ENCODE measurements at places on chromosomes 4 and X. TPM values are rescaled to one million over a fixed set of nuclear protein-coding genes. Genes with fewer than 3 reads are reported as not detected.

DNA sequence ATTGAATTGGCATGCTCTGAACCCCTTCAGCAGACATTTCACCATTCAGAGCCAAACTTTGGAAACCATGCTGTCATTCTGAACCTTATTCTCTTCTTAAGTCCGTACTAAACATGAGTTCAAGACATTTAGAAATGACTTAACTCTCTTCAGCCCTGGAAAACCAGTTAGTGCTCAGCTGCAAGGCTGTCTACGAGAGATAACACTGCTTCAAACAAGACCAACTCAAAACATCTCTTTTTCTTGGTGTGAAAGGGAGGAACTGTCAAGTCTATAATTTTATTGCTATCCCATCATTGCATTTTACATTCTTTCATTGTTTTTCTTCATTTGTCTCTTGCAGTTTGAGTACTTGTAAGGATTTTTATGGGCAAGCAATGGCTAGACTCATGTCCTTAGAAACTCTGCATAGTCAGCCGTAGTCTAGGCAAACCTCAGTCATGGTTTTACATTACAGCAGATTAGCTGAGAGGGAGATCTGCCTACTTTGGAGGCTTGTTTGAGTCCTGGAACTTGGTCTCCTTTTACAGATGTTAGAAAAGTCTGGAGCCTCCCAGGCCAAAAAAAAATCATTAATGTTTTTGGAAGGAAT is 120.6 kb upstream of the JADE1 start:
- H3K36me3 ChIP-seq = no peaks in the 10 kb centered on the region
- no peak overlapping the region for H3K27ac ChIP-seq
- H3K4me3 ChIP-seq = no peak overlapping the region
- DNase-seq = no peak

Gene PASD1
- not detected for total RNA-seq

Gene RNF212
- 1.3 TPM for total RNA-seq

DNA sequence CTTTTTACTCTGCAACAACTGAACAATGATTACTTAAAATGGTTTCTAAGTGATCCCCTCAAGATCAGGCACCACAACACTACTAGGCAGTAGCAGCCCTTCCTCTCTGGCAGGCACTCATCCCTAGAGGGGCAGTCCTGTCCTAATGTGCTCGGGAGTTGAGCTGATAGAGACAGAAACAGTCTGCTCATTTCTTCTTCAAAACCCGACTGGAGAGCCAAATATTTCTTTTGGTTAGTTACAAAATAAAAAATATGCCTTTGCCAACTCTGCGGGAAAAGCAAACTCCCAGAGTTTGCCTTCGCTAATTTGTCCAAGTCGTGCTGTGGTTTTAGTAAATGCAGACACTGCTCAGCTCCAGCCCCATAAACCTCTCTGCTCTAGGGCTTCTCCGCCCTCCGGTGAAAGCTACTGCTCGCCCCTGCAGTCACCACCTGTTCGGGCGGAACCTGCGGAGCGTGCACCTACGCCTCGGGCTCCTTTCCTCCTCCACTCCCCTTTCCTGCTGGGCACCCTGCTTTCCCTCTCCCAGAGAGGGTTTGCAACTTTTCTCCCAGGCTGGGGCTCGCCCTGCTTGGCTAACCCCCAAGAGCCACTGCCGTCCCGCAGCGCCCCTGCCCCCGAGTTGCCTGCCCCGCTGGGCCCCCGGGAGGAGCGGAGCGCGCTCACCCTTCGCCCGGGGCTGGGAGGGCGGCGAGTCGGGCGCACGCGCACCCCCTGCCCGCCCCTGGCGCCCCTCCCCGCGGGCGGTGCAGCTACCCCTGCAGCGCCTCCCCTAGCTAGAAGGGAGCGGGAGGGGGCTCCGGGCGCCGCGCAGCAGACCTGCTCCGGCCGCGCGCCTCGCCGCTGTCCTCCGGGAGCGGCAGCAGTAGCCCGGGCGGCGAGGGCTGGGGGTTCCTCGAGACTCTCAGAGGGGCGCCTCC is at the start of gene NPNT:
TSS of gene NPNT (plus strand) at position 812 of the 923 bp plus-strand sequence. CDS start 182 bp downstream, outside the sequence.
- peak within 1 kb of the TSS; percentile 61 for H3K4me3 ChIP-seq
- peak within 1 kb of the TSS; percentile 38 for H3K27ac ChIP-seq
- peaks cover 37% of the 10 kb centered on the region for H3K4me1 ChIP-seq
- peaks cover 23% of the 10 kb centered on the region for H3K27me3 ChIP-seq
- H3K36me3 ChIP-seq = no peaks in the 10 kb centered on the region
- no peak for DNase-seq

DNA sequence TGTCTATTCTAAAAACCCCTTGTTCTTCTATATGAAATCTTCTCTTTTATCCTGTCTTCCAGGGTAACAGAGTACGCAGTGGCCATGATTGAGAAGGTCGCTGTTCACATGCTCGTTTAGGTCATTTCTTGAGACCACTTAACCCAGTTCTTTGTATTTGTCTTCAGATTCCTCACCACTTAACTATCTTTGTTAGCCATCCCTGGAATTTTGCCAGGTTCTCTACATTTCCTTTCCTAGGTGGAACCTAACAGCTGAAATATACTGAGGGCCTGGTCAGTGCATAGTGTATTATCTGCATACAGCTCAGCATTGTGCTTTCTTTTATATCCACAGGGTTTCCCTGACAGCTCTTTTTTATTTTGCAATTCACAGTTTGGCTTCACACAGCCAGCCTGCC is 148.9 kb upstream of the GALNT7 start:
- no peaks in the 10 kb centered on the region for H3K27me3 ChIP-seq
- no peak for DNase-seq
- peaks cover 7% of the 10 kb centered on the region for H3K4me1 ChIP-seq

DNA sequence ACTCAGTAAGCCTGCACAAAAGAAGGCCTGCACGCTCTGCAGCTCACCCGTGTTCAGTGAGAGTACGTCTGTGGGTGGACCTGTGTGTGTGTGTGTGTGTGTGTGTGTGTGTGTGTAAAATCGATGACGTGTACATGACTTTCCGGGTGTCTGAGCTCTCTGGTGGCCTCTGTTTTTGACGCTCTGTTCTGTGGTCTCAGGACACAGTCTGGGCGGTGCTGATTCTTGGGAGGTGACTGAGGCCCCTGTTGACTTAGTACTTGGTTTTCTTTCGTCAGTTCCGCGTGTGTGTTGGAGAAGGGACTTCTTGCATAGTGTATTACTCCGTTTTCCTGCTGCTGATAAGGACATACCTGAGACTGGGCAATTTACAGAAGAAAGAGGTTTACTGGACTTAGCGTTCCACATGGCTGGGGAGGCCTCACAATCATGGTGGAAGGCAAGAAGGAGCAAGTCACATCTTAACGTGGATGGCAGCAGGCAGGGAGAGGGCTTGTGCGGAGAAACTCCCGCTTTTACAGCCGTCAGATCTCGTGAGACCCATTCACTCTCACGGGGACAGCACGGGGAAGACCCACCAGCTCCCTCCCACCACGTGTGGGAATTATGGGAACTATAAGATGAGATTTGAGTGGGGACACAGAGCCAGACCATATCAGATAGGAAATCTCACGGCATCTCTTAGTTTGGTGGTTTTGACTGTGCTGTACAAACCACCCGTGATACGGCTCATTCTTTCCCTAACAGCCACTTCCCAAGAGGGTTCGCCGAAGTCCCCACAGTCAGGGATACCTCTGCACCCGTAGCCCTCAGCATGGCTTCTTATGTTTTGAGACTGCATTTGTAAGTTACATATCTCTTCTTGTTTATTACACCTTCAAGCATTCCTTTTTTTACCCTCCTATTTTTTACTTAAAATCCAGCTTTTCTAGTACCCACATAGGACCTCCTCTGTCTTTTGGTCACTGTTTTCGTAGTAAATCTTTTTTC is 24.5 kb downstream of the UVSSA start:
- H3K36me3 ChIP-seq = peaks cover 85% of the 10 kb centered on the region
- H3K27ac ChIP-seq = no peak overlapping the region
- no peaks in the 10 kb centered on the region for H3K27me3 ChIP-seq
- H3K4me3 ChIP-seq = no peak overlapping the region
- no peak for DNase-seq

GRCh38 chr4:190018201-190018920 is 8.7 kb downstream of the FRG2 start:
- H3K36me3 ChIP-seq = no peaks in the 10 kb centered on the region
- H3K27me3 ChIP-seq = peaks cover 77% of the 10 kb centered on the region
- H3K27ac ChIP-seq = no peak overlapping the region
- DNase-seq = no peak
- peaks cover 69% of the 10 kb centered on the region for H3K4me1 ChIP-seq
- no peak overlapping the region for H3K4me3 ChIP-seq

- no peak overlapping the region for H3K27ac ChIP-seq
- no peaks in the 10 kb centered on the region for H3K4me1 ChIP-seq
- no peaks in the 10 kb centered on the region for H3K36me3 ChIP-seq
Observed at GRCh38 chrX:79573760-79574159, 206.6 kb upstream of the ITM2A start.

- no peak overlapping the region for H3K27ac ChIP-seq
- no peaks in the 10 kb centered on the region for H3K4me1 ChIP-seq
- no peak overlapping the region for H3K4me3 ChIP-seq
- H3K36me3 ChIP-seq = no peaks in the 10 kb centered on the region
- no peaks in the 10 kb centered on the region for H3K27me3 ChIP-seq
- no peak for DNase-seq
Observed at GRCh38 chr4:105943234-105943633, 48.0 kb downstream of the NPNT start.

Gene CENPI
- total RNA-seq = 22.8 TPM

DNA sequence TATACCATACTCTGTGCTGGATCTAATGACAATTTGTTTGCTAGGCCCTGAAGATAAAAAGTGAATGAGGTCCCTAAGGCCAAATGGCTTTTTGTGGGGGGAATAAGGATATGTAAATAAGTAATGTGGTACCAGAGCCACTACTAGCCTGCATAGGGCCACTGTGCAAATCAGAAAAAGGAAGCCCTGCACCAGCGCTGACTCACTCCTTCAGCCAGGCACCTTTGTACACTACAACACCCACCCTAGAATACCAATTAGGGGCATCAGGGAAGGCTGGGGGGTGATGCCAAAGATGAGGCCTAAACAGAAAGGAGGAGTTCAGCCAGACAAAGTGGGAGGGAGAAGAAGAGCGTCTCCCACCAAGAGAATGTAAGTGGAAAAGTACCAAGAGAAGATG is 122.2 kb downstream of the CAMK2D start:
- H3K27ac ChIP-seq = peak overlapping the region; percentile 88
- H3K4me1 ChIP-seq = peaks cover 53% of the 10 kb centered on the region
- no peak for DNase-seq
- no peak overlapping the region for H3K4me3 ChIP-seq
- no peaks in the 10 kb centered on the region for H3K36me3 ChIP-seq

GRCh38 chr4:108035691-108036090 is 46.0 kb downstream of the HADH start:
- H3K27ac ChIP-seq = no peak overlapping the region
- no peaks in the 10 kb centered on the region for H3K27me3 ChIP-seq
- H3K36me3 ChIP-seq = peaks cover 15% of the 10 kb centered on the region
- no peak for DNase-seq

- no peak overlapping the region for H3K4me3 ChIP-seq
- no peaks in the 10 kb centered on the region for H3K27me3 ChIP-seq
- H3K27ac ChIP-seq = no peak overlapping the region
- no peaks in the 10 kb centered on the region for H3K4me1 ChIP-seq
- DNase-seq = no peak
Observed at GRCh38 chrX:8341814-8342590, 122.6 kb upstream of the VCX3B start.

- no peaks in the 10 kb centered on the region for H3K36me3 ChIP-seq
- no peak for DNase-seq
- H3K4me3 ChIP-seq = no peak overlapping the region
- H3K4me1 ChIP-seq = no peaks in the 10 kb centered on the region
- H3K27me3 ChIP-seq = no peaks in the 10 kb centered on the region
Observed at GRCh38 chr4:142480244-142480643, 365.9 kb downstream of the INPP4B start.

DNA sequence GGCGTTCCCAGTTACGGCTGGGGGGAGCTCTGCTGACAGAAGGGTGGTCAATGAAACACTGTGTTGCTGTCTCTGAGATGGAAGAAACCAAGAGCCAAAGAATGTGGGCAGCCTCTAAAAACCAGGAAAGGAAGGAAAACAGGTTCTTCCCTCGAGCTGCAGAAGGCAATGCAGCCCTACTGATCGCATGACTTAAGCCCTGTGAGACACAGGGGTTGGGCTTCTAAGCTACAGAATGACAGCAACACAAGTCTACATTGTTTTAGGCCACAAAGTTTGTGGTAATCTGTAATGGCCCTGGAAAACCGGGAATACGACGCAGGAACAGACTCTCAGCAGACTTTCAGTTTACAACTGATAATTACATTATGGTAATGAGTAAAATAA is 38.2 kb upstream of the MTNR1A start:
- peaks cover 64% of the 10 kb centered on the region for H3K36me3 ChIP-seq
- H3K27me3 ChIP-seq = no peaks in the 10 kb centered on the region
- peak overlapping the region; percentile 50 for H3K27ac ChIP-seq
- DNase-seq = no peak
- no peak overlapping the region for H3K4me3 ChIP-seq
- H3K4me1 ChIP-seq = peaks cover 9% of the 10 kb centered on the region

GRCh38 chr4:184664445-184665210 is 15.1 kb downstream of the PRIMPOL start:
- H3K27ac ChIP-seq = no peak overlapping the region
- H3K4me1 ChIP-seq = peaks cover 19% of the 10 kb centered on the region
- peak; percentile 26 for DNase-seq
- no peaks in the 10 kb centered on the region for H3K27me3 ChIP-seq

DNA sequence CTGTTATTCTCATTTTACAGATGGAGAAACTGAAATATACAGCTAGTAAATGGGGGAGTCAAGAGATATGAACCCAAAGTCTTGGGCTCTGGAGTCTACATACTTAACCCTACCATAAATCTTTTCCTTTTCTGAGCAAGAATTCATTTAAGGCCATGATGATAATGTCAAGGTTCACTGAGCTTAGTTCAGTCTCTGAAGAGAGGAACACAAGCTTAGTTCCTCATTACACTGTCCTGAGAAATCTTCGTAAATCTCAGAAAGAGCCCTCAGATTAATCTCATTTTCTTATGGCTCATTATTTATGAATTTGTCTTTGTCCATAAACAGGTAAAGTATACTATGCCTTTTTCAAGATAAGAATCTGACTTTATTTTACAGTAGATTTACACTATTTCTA is 104.2 kb downstream of the SATL1 start:
- H3K27ac ChIP-seq = no peak overlapping the region
- no peaks in the 10 kb centered on the region for H3K36me3 ChIP-seq
- DNase-seq = no peak

- H3K4me1 ChIP-seq = no peaks in the 10 kb centered on the region
- no peaks in the 10 kb centered on the region for H3K36me3 ChIP-seq
- no peak for DNase-seq
- no peaks in the 10 kb centered on the region for H3K27me3 ChIP-seq
Observed at GRCh38 chrX:81120258-81120935, 81.3 kb downstream of the HMGN5 start.

- peaks cover 13% of the 10 kb centered on the region for H3K36me3 ChIP-seq
- no peaks in the 10 kb centered on the region for H3K27me3 ChIP-seq
- no peak for DNase-seq
- H3K4me3 ChIP-seq = no peak overlapping the region
- H3K27ac ChIP-seq = no peak overlapping the region
Observed at GRCh38 chrX:133306316-133306715, 88.2 kb upstream of the TFDP3 start.

GRCh38 chr4:4639370-4639769 is 97.5 kb upstream of the STX18 start:
- H3K27me3 ChIP-seq = no peaks in the 10 kb centered on the region
- no peak overlapping the region for H3K27ac ChIP-seq
- H3K4me3 ChIP-seq = no peak overlapping the region
- no peaks in the 10 kb centered on the region for H3K4me1 ChIP-seq
- no peaks in the 10 kb centered on the region for H3K36me3 ChIP-seq
- DNase-seq = no peak

GRCh38 chrX:75278991-75279390 is 5.1 kb downstream of the UPRT start:
- H3K4me3 ChIP-seq = no peak overlapping the region
- H3K36me3 ChIP-seq = no peaks in the 10 kb centered on the region
- DNase-seq = no peak
- H3K27ac ChIP-seq = no peak overlapping the region

GRCh38 chrX:47500554-47500953 is 17.5 kb upstream of the ZNF41 start:
- DNase-seq = no peak
- no peaks in the 10 kb centered on the region for H3K4me1 ChIP-seq
